ENCODE measurements at places on chromosomes 3 and 15.

GRCh38 chr3:188133219-188133618, 20.7 kb upstream of the LPP start:
- no peak for DNase-seq

DNA sequence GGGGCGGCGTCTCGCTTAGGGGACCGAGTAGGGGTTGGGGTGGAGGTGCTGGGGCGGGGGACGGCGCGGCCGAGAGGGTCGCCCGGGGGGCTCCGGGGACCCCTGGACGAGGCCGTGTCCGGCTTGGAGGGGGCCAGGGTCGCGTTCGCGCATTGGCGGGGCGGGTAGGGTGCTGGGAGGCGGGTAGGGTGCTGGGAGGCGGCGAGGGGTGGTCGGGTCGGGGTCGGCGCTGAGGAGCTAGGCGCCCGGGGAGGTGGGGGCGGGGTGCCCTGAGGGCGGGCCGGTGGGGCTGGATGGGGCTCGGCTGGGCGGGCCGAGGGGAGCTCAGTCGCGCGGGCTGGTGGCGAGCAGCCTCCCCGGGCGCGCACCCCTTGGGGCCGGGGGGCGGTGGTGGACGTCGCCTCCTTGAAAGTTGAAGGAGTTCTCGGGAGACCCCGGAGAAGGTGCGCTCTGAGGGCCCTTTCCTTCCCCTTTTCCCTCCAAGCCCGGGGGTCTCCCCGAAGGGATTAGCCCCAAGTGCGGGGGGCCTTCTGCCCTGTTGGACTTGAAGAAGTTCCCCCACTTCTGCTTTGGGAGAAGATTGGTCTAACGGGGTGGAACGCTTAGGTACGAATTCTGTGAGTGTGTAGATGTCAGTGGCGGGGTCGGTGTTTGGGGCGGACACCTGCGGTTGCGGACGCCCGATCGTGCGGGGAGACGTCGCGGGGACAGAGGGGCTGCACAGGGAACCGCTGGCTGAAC, 543 bp downstream of the MEF2A start:
- DNase-seq: no peak

- no peak for DNase-seq
These were observed 133.7 kb downstream of the IGSF11 start for GRCh38 chr3:118900737-118901525.

DNA sequence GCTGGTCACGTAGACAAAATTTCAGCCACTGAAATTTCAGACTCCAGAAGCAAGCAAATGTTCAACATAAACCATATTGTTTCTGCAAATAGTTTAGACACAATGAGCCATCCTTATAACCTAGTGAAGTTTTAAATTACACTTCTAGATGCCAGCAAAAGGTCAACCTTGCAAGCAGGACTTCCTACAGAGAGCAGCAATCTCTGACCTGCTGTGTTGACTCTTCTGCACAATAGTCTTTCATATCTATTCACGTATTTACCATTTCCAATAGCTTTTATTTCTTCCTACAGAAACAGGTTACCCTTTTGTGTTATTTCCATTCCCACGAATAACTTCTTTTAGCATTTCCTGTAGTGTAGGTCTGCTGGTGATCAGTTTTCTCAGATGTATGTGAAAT, 10.6 kb downstream of the LMLN start:
- DNase-seq: no peak

DNA sequence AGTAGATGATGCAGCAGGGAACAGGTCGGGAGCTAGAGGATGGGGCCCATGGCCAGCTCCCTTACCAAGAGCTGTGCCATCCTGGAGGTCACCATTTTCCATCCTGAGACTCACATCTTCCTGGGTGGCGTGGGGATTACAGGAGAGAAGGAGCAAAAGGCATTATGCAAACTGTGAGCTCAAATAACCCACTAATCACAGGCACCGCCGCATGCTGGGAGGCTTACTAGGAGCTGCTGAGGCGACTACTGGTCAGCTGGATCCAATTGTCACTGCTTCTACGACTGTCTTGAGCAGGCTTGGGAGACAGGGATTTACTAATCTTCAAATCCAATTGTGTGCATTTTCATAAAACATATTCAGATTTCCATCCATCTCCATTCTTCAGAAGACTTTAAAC, 12.5 kb upstream of the KBTBD12 start:
- no peak for DNase-seq

DNA sequence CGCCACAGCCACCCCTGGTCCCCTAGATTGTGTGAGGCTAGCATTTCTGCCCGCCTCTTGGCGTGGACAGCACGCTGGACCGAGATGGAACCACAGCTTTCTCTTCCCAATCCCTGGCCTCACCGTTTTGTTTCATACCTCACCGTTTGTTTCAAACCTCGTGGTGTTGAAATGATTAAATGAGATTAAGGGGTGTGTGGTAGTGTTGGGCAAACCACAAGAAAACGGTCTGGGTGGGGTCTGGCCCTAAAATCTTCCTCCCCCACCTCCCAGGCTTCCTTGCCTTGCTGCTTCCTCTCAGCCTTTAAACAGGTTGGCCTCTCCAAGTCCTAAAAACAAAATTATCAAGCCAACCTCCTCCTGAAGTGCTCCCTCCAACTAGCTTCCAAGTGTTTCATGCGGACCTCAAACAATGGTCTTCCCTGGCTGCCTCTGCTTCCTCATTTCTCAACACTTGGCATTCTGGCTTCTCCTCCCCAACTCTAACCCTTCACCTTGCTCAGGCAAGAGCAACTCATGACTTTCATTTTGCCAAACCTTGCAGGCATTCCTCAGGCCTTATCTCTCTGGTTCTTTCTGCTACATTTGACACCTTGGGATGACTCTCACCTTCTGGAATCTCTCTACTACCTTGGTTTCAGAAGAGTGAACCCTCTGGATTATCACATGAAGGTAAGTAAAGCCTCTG, 1.4 kb upstream of the ATP13A3 start:
- DNase-seq: no peak

DNA sequence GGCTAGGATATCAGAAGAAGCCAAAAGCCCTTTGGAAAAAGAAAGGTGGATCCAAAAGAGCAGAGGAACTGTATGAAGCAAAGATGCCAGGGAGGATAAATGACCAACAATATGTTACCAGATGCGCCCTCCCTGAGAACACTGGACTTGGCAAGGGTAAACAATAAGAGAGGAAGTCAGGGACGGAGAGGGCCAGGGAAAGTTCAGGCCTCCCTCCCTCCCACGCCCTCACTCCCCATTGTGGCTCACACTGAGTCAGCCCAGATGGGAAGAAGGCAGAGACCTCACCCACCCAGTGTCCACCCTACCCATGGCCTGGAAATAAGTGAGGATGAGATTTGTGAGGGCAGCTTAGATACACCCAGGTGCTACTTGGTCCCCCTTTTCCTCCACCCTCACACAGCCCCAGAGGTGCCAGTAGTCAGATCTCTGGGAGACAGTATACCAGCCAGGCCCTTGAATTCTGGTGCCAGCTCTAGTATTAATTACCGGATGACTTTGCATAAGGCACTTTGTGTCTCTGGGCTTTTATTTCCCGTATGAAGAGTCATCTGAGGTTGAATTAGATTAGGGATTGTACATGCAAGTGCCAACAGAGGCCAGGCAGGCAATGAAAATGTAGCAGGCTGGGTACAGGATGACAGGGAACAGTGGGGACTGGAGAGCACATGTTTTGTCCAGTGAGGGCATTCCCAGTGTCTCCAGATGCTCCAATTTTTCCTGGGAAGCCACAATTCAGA, 35.1 kb upstream of the FRMD4B start:
- DNase-seq: no peak

GRCh38 chr15:90931575-90931827, 848 bp downstream of the HDDC3 start:
- DNase-seq: no peak

GRCh38 chr15:65309882-65310418, 5.5 kb downstream of the RNU5B-1 start:
- DNase-seq: no peak

GRCh38 chr3:112555535-112556170, 6.1 kb downstream of the ATG3 start:
- DNase-seq: no peak

GRCh38 chr3:179108086-179108485, 36.5 kb upstream of the ZMAT3 start:
- DNase-seq: no peak

DNA sequence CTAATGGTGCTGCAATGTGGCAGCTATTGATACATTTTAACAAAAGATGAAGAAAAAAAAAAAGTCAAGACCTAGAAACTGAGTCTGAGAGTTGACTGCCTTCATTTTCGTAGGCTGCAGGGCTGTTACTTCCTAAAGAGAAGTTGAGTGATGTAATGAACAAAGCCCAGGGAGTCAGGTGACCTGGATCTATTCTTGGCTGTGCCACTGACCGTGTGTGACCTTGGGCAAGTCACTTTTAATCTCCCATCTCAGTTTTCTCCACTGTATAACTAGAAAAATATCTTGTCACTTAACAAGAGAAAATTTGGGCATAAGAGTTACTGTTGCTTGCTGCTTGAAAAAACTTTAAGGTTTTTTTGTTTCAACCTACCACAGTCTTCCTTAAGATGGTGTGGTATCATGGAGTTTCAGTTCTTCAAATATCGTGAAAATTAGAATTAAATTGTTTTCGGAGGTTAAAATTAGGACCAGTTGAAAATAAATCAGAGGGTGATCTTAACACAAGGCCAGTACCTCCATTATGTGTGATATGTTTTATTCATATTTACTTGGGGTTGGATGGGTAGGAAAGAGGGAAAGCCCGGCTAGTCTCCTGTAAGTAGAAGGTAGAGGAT, 5.8 kb downstream of the FMN1 start:
- no peak for DNase-seq

DNA sequence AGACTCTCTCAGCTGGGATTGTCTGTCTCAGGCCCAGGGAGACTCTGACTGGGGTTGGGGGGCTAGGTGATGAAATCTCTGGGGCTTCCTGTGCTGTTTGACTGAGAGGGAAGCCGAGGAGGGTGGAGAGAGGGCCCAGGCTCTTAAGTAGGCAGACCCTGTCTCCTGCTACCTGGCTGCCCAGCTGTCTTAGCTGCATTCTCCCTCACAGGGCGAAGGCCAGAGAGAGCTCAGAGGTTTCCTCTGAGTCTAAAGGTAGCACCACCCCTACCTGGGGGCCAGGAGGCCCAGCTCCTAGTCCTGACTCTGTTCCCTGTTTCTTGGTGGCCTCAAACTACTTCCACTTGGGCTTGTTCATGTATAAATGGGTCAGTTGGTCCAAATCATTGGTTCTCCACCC, 24.4 kb downstream of the SMAD6 start:
- no peak for DNase-seq

GRCh38 chr15:38201714-38202113, 50.9 kb upstream of the SPRED1 start:
- no peak for DNase-seq

DNA sequence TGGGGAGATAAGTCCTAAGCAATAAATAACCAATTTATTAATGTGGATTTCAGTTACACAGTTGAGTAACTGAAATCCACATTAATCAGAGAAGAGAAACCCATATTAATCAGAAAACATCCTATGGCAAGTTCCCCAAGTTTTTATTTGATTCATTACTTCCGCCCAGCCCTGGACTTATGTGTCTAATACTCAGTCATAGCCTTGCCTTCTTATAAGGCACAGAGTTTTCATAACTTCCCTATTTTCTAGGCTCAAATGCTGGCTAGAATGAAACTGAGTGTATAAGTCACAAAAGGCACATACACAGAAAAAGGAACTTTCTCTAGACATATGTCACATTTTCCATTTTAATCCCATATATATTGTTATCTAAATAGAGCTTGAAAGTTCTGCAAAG, 28.8 kb downstream of the CD47 start:
- DNase-seq: no peak

DNA sequence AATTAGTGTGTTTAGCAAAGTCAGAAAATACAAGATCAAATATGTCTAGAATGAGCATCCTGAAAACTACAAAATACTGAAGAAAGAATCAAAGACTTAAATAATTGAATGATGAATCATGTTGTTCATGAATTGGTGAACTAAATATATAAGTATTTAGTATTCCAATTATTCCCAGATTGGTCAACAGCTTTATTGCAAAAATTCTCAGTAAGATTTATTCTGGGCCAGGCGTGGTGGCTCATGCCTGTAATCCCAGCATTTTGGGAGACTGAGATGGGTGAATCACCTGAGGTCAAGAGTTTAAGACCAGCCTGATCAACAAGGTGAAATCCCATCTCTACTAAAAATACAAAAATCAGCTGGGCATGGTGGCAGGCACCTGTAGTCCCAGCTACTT, 250.0 kb upstream of the NECTIN3 start:
- DNase-seq: no peak

- DNase-seq: no peak
These were observed 50.6 kb downstream of the TRPM1 start for GRCh38 chr15:31050953-31051352.

DNA sequence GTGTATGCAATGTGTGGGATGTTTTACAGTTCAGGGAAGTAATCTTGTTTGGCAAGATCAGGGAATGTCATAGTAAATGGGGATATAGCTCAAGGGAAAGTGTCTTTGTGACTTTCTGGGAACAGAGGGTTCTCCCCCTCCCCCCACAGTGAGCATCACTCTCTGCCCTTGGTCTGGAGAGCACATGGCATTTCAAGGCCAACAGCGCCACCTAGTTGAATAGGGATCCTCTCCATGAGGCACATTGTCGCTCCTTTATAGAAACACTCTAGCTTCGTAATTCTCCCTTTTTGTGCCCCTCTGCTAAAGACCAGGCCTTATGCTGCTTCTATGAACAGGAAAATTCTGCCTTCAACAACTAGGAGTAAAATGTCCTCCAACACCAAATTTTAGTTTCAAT, 37.1 kb upstream of the ARNT2 start:
- DNase-seq: no peak

GRCh38 chr3:51340013-51340829, 44.9 kb upstream of the MANF start:
- no peak for DNase-seq

- no peak for DNase-seq
These were observed 68.7 kb upstream of the FURIN start for GRCh38 chr15:90799639-90800170.

DNA sequence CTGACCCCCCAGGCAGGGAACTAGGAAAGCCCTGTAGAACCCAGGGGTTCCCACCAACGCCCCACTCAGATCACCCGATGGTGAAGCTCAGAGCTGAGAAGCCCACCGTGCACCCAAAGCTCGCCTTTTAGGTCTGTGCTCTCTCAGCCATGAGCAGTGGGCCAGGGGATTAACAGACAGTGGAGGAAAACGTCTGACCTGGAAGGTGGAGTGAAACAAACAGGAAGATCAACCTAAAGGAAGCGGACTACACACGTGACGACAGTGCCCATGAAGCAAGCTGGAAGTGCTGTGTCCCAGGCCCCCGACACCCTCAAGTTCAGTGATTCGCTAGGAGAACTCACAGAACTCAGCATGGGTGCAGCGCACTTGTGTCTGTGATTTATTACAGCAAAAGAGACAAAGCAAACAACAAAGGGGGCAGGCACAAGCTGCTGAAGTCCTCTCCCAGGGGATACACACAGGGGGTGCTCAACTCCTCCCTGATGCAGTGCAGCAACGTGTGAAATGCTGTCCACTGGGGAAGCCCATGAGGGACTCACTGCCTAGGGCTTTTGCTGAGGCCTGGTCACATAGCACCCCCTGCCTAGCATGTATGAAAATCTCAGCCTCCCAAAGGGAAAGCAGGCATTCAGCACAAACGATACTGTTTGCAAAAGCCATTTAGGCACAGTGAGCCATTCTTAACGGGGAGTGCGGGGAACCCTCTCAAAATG, 43.5 kb downstream of the CFAP92 start:
- peak; percentile 48 for DNase-seq

- DNase-seq: no peak
These were observed 20.9 kb downstream of the TBC1D21 start for GRCh38 chr15:73894133-73894814.

GRCh38 chr3:195451373-195452015, 8.7 kb upstream of the ACAP2 start:
- peak; percentile 89 for DNase-seq

GRCh38 chr3:94374439-94375161, 311.7 kb downstream of the NSUN3 start:
- no peak for DNase-seq

Measured in NCI-H2107 (cell line).